ENCODE measurements at places on chromosomes 7 and 10.

DNA sequence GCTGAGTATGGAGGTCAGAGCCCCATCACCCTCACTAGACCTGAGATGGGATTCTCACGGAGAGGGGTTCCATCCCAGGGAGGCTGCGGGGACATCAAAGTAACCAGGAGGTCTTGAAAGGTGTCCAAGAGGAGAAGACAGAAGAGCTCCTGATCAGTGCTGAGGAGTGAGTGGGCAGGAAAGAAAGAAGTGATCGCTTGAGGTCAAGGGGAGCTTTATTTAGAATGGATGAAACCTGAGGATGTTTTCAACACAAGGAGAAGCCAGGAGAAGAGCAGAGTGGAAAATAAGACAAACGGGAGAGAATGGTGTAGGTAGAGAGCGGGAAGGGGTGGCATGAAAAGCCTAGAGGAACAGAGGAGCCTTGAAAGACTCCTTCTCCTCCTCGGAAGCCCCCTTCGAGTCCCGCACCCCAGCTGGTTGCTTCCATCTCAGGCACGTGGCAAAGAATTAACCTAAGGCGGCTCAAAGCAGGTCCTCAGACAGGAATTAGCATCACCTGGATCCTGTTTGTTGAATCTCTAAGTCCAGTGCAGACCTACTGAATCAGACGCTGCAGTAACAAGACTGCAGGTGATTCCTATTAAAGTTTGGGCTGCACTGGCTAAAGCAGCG lies 5.8 kb downstream of the SVIL start:
- H3K27me3 ChIP-seq = no peaks in the 10 kb centered on the region
- H3K4me3 ChIP-seq = no peak overlapping the region
- H3K36me3 ChIP-seq = no peaks in the 10 kb centered on the region
- H3K4me1 ChIP-seq = peaks cover 21% of the 10 kb centered on the region

GRCh38 chr10:47371629-47372485 lies 12.2 kb downstream of the ZNF488 start:
- H3K4me3 ChIP-seq = no peak overlapping the region
- no peak overlapping the region for H3K27ac ChIP-seq
- no peaks in the 10 kb centered on the region for H3K36me3 ChIP-seq
- no peak for ATAC-seq
- H3K27me3 ChIP-seq = peaks cover 22% of the 10 kb centered on the region

- peaks cover 3% of the 10 kb centered on the region for H3K27me3 ChIP-seq
- no peak overlapping the region for H3K4me3 ChIP-seq
These were observed 115.3 kb downstream of the PLPP4 start for GRCh38 chr10:120572307-120572706.

DNA sequence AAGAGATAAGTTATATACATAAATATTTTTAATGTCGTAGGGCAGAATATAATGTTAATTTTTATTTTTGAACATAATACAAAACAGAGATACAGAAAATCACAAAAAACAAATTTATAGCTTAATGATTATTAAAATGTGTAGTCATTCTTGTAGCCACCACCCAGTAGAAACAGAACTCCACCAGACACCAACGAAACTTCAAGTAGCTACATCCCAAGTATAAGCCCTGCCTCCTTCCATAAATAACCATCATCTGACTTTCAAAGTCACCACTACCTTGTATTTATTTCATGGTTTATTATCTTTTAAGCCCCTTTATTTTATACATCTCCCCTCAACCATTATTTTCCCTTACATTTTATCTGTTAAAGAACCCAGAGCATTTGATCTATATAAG lies 111.9 kb upstream of the ZWINT start:
- H3K27ac ChIP-seq = no peak overlapping the region
- H3K4me1 ChIP-seq = no peaks in the 10 kb centered on the region
- no peak overlapping the region for H3K4me3 ChIP-seq
- no peaks in the 10 kb centered on the region for H3K36me3 ChIP-seq
- no peaks in the 10 kb centered on the region for H3K27me3 ChIP-seq
- no peak for ATAC-seq

DNA sequence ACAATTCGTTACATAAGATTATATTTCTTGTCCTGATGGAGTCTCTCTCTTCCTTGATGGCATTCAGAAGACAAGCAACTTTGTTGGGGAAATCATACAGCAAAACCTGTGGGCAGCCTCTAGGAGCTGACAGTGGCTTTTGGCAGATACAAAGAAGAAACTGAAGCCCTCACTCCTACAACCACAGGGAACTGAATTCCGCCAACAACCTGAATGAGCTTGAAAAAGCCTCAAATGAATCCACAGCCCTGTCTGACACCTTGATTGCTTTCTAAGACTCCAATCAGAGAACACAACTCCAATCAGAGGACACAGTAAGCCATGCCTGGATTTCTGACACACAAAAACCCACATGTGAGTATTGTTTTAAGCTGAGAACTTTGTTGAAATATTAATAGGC lies 576.8 kb upstream of the LRRTM3 start:
- no peaks in the 10 kb centered on the region for H3K27me3 ChIP-seq
- no peak for ATAC-seq
- no peak overlapping the region for H3K4me3 ChIP-seq
- no peaks in the 10 kb centered on the region for H3K36me3 ChIP-seq

- H3K4me1 ChIP-seq = no peaks in the 10 kb centered on the region
- no peak overlapping the region for H3K4me3 ChIP-seq
- no peak overlapping the region for H3K27ac ChIP-seq
- no peaks in the 10 kb centered on the region for H3K27me3 ChIP-seq
- no peak for ATAC-seq
These were observed 52.2 kb downstream of the MAGI2 start for GRCh38 chr7:79401254-79401653.

- H3K36me3 ChIP-seq = no peaks in the 10 kb centered on the region
- ATAC-seq = no peak
- no peak overlapping the region for H3K27ac ChIP-seq
- H3K4me1 ChIP-seq = no peaks in the 10 kb centered on the region
- H3K27me3 ChIP-seq = no peaks in the 10 kb centered on the region
These were observed 34.0 kb downstream of the MINDY4 start for GRCh38 chr7:30805081-30805691.

DNA sequence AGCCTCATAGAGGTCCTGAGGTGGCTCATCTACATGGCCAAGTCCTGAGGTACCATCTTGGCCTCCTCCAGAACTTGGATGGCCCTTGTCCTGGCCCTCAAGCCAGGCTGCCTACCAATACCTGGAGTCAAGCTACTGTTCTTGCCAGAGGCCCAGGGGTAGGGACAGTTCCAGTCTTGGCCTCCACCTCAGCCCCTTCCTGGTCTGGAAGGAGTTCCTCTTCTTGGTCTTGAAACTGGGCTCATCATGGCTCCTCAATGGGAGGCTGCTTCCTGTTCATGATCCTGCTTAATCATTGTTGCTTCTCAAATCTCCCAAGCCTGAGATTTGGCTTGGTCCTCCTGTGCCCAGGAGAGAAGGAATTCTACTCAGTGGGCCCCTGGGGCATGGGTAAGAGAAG lies 3.9 kb downstream of the HPS6 start:
- peaks cover 3% of the 10 kb centered on the region for H3K4me1 ChIP-seq
- no peaks in the 10 kb centered on the region for H3K36me3 ChIP-seq
- H3K27ac ChIP-seq = peak overlapping the region; percentile 83
- no peaks in the 10 kb centered on the region for H3K27me3 ChIP-seq
- no peak for ATAC-seq

DNA sequence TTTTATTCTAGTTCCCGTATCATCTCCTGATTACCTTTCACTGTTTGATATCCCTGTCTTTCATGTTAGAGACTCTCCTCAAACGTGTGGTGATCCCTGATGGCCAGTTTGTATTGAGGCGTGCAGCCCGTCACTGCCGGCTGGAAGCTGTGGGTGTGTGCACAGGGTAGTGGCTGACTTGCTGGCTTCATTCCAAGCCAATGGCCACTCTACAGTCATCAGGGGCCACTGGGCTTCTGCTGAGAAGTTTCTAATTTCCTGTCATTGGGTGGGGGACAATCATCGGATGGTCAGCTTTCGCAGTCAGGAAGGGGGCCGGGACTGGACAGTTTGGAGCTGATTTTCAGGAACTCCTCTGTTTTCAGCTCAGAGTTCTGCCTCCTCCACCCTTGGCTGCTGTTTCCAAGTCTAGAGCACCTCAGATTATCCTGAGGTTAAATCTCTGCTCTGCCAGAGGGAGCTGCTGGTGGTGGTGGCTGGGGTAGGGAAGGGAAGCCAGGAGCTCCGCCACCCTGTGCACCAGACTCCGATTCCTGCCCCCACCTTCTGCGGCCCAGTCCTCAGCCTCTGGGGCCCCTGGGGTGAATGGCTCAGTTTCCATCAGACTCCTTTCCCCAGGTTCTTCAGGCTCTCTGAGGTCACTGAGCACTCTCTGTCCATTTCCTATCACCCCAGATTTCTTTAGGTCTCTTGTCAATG lies 34.9 kb downstream of the BAIAP2L1 start:
- no peaks in the 10 kb centered on the region for H3K4me1 ChIP-seq
- no peaks in the 10 kb centered on the region for H3K27me3 ChIP-seq
- no peaks in the 10 kb centered on the region for H3K36me3 ChIP-seq
- H3K4me3 ChIP-seq = no peak overlapping the region
- ATAC-seq = no peak

Data from activated T-helper 17 cell treated with anti-CD3 and anti-CD28 coated beads, Interleukin-2, amount 50 U/mL, for 72 hours (primary cell).